ENCODE measurements at places on chromosomes 2 and 18. TPM values are rescaled to one million over a fixed set of nuclear protein-coding genes. Genes with fewer than 3 reads are reported as not detected.

DNA sequence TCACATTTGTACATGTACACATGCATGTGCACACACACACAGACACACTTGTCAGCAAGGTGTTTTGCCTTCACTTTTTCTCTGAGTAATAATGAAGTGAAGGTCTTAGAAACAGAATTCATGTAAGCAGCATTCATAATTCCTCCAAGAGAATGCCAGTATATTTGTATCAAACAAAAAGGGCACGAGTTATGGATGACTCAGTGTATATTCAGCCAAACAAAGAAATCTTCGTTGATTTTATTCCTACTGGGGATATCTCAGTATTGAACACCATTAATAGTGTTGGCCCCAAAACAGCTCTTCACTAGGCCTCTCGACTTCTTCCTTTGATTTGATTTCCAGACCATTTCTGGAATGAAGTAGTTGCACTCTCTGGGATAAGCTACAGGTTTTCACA is 125.3 kb downstream of the PIK3C3 start:
- DNase-seq, result no peak

Gene CAPN13
- 25.5 TPM for total RNA-seq

- no peak for DNase-seq
Measured at GRCh38 chr2:208363485-208363884, 43.1 kb upstream of the PTH2R start.

DNA sequence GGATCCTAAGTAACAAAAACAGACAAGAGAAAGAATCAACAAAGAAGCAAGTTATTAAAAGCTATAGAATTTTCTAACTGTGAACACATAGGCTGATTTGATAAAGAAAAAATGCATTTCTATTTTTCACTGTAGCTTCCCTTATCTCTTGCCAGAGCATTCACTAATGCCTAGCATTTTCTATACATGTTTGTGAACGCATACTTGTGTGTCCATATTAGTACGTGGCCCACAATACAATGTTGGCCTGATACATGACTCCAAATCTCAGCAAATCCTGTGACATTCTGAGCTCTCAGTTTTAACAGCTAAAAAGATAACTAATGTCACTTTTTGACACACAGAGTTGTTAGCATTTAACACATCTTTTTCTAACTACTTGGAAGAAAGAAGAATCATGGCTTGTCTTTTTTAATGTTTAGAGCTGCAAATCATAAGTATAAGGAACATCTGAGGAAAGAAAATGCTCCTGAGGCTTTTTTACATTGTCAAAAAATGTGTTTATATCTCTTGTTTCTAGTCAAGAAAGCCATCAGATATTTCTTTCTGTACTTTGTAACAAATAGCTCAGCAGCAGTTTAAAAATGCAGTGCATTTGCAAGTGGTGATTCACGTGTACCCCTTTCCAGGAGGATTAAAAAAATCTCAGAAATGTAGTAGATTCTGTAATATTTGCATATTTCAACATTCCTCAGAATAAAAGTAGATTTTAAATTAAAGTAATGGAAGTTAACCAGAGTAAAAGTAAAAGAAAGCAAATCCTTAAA is 1646.8 kb upstream of the TMEFF2 start:
- no peak for DNase-seq

- no peak for DNase-seq
Measured at GRCh38 chr2:16189836-16190160, 249.4 kb downstream of the MYCN start.

DNA sequence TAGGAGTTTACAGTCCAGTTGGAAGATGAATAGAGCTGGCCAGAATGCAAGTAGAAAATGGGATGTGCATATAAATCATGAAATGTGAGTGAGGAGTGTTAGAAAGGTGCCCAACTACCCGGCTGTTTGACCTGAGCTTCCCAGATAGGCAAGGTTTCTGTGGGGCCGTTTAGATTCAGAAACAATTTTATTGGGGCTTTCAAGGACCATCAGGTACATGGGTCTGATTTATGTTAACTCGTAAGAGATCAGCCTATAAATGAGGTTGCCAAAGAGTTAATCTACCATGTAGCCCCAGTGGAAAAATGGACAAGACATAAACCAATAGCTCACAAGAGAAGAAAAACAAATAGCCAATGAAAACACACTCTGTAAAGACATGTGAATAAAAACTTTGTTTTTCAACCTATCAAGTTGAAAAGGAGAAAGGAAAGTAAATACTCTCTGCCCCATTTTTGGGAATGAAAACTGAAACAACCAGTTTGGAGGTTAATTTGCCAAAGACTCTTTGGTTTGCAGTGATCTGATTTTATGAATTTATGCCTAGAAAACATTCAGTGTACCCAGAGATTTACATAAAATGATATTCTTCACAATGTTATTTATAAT is 77.4 kb downstream of the TMEM247 start:
- no peak for DNase-seq

- DNase-seq, result no peak
Measured at GRCh38 chr2:164644036-164644700, 22.9 kb upstream of the GRB14 start.

Gene CCDC102B
- 3.3 TPM for total RNA-seq

- DNase-seq, result no peak
Measured at GRCh38 chr2:37629529-37629928, 41.9 kb downstream of the CDC42EP3 start.

GRCh38 chr2:5561006-5561405 is 131.2 kb upstream of the SOX11 start:
- DNase-seq, result no peak

DNA sequence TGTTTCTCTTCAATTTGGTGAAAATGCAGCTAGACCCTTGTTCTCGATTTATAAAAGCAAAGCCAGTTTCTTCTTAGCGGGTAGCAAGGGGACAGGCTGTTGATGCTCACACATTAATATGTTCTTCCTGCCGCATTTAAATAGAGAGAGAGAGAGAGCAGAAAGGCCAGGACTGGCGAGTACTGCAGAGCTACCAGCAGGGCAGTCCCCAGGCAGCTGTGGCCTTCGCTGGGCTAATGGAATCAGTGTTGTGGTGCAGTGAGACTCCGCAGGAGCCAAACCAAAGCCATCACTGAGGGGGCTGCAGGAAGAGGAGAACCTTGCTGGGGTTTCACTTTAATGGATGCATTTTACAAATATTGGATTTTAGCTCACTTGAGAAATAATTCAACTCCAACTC is 223.6 kb downstream of the ACTR3 start:
- DNase-seq, result no peak

- no peak for DNase-seq
Measured at GRCh38 chr2:32804205-32804604, 142.5 kb upstream of the LTBP1 start.

GRCh38 chr2:174465327-174465726 is 21.5 kb downstream of the GPR155 start:
- no peak for DNase-seq

- DNase-seq, result no peak
Measured at GRCh38 chr2:31475692-31476091, 61.1 kb upstream of the XDH start.

Gene CREG2
- not detected for total RNA-seq

Gene KIF5C
- total RNA-seq, result 3.4 TPM

Gene SH2D6
- total RNA-seq, result 1.6 TPM

Gene ANKRD30BL
- not detected for total RNA-seq

- DNase-seq, result no peak
Measured at GRCh38 chr2:235538981-235539380, 45.1 kb downstream of the AGAP1 start.

DNA sequence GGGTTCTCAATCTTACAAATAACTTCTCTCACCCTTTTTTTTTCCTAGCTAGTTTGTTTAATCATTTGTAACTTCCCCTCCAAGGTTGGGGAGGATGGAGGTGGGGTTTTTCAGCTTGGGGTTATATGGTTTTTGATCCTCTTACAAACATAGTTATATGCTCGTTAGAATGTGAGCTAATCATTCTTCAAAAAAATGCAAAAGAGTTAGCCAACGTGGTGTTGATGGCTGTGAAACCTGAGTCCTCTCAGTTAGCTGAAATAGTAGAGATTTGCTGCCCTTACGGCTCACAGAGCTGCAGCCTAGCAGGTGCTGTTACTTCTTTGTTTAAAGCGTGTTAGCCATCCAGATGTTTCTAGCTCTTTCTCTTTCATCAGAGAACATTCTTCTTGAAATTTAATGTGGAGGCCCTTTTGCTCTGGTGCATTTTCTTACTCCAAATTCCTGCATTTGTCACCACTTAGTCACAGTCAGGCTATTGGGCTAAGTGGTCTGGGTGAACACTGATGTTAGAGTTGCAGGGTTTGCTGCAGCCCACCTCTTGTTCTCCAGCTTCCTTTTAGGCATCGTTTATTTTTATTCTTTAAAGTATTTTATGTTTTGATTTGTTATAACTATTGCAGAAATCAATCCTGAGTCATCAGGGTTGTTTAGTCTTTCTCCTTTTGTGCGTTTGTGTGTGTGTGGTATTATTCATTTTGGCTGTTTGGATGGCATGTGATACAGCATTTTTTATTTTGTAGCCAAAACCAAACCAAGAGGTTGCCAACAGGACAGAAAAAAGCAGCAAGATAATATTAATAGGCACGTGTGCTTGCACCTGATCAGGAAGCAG is 41.1 kb downstream of the LIMS1 start:
- DNase-seq, result no peak

- DNase-seq, result peak; percentile 49
Measured at GRCh38 chr18:48539406-48540250, 797 bp downstream of the CTIF start.

Gene KLHL41
- total RNA-seq, result 0.37 TPM

GRCh38 chr18:60182223-60182622 is 190.4 kb downstream of the MC4R start:
- DNase-seq, result no peak

- no peak for DNase-seq
Measured at GRCh38 chr2:109164311-109164710, 35.3 kb downstream of the SH3RF3 start.

DNA sequence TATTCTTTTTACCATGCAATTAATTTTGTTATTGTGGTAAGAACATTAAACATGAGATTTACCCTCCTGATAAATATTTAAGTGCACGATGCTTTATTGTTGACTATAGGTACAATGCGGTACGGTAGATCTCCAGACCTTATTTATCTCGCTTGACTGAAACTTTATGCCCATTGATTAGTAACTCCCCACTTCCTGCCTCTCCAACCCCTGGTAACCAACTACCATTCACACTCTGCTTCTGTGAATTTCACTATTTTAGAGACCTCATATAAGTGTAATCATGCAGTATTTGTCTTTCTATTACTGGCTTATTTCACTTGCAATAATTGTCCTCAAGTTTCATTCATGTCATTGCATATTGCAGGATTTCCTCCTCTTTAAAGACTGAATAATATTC is 195.7 kb upstream of the ID2 start:
- no peak for DNase-seq

DNA sequence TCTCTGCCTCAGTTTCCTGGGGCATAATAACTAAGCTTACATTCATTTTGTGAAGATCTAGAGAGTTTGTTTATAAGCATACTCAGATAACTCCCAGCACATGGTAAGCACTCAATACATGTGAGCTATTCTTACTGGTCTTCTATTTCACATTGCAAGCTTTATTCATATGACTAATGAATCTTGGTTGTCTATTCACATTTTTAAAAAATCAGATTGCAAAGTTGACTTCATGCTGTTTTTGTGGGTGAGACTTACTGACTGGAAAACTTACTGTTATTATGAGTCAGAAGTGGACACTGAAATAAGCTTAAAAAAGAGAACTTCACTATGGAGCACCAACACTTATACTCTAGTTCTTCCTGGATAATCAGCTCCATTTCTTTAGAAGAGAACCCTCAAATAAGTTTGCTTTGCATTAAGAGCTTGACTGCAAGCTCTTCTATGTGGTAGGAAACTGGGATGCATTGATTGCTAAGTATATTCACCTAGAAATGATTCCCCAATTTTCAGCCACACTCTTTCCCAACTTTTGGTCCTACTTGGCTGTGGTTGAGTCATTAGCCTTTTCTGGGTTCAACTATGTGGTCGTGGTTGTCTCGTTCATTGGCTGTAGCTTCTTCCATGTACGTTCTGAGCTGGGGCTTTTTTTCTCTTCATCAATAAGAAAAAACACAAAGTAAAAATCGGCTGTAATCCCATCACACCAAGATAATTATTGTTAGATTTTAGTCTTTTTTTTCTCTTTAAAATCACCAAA is 29.5 kb upstream of the RBMS1 start:
- DNase-seq, result no peak

DNA sequence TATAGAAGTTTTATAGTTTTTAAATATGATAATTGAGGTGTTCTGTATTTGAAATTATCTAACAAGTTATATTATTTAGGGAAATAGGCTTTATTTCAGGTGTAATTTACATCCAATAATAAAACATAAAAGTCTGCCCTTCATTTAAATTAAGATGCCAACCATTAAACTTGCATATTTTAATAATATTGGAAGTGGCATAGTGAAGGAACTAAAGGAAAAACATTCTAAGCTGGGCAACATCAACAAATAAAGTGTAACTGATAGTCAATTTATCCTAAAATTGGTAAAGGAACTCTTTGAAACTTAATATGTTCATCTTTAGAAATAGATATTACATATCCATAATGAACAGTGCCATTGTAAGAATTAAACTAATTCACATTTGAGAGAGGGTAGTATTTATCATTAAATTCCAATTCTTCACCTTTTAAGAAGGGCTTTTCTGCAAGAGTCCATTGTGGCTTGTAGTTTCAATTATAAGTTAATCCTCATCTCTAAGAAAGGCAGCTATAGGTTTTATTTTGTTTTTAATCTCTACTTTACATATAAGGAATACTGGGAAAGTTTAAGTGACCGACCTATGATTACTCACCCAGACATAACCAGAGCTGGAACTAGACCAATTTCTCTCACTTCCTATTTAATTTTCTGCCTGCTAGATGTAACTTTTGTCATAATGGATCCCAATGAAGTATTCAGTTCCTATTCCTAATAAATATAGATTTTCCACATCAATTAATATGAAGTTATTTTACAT is 401.6 kb downstream of the XIRP2 start:
- DNase-seq, result no peak

Gene SNED1
- 4.6 TPM for total RNA-seq

GRCh38 chr2:66334237-66335029 is 100.5 kb upstream of the MEIS1 start:
- DNase-seq, result no peak

DNA sequence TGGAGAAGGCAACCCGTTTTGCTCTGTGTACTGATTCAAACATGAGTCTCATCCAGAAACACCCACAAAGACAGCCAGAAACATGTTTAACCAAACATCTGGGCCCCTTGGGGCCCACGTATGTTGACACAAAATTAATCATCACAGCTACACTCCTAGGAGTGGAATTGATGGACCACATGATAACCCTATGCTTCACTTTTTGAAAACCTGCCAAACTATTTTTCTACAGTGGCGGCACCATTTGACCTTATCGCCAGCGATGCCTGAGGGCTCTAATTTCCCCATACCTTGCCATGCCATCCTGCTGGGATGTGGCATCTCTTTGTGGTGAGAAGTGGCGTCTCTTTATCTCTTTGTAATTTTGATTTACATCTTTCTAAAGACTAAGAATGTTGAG is 38.5 kb downstream of the PSMG2 start:
- no peak for DNase-seq

Gene TUBB8B
- not detected for total RNA-seq

Gene EDAR
- total RNA-seq, result 0.69 TPM

DNA sequence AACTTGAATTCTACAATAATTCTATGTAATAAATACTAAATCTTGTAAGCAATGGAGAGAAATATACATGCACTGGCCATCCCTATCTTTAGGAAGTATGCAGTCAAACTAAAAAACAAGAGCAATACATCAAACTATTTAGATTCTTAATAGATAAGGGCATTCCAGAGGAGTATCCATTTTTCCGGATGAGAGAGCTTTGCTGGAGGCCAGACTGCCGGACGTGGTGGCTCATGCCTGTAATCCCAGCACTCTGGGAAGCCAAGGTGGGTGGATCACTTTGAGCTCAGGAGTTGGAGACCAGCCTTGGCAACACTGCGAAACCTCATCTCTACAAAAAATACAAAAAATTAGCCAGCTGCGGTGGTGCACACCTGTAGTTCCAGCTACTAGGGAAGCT is 60.8 kb downstream of the KIF5C start:
- DNase-seq, result no peak
